ENCODE measurements at places on chromosomes 11 and 22.

DNA sequence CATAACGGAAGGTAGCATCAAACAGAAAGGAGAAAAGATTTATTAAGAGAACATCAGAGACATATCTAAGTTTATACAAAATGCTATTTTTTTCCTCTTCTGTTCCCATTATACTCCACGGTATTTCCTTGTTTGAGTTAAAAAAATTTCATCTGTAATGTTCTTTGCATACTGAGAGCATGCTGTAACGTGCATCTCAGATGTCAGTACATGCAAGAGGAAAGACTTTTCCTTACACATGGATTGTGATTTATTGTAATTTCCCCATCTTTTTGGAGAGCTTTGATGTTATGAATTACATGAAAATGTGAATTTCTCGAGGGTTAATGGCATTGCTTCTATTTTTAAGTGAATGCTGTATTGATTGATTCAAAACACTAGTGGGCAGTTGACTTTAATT is 1164.0 kb downstream of the LRRC4C start:
- no peak for DNase-seq

DNA sequence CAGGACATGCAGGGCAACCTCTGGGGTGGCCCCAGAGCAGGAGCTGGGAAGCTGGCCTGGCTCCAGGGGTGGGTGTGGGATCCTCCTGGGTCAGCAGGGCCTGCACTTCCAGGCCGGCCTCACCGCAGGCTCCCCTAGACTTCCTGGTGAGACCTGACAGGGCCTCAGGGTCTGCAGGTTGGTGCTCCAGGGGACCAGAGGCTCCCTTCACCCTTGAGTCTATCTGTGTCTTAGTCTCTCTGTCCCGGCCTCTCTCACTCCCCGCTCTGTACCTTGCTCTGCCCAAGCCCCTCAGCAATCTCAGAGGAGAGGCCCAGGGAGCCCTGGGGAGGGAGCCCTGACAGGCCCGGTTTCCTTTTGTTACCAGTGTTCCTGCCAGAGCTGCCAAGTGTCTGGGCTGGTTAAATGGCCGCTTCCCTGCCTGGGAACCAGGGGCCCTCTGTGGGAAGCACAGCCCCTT is 13.9 kb downstream of the CD82 start:
- no peak for DNase-seq

DNA sequence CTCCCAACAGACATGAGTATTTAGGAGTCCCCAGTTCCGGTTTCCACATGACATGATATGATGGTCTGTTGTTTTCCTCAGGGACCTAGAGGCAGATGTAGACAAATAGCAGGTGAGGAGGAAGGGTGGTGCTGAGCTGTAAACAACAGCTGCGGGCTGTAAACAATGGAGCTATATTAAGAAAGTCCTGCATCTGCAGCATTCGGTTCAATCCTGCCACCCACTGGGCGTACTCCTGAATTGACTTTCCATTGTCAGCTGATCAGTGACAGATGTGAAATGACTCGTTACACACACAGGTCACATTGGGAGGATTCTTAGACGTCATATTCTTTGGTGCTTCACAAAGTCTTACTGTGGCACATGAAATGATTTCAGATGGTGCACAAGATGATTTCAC is 26.8 kb upstream of the RAG1 start:
- peak; percentile 62 for DNase-seq

GRCh38 chr11:13927481-13927880 is 35.0 kb upstream of the SPON1 start:
- no peak for DNase-seq

- no peak for DNase-seq
Measured at GRCh38 chr11:105923252-105923651, 98.8 kb downstream of the MSANTD4 start.

- DNase-seq: no peak
Measured at GRCh38 chr11:112719736-112720525, 241.3 kb upstream of the NCAM1 start.

DNA sequence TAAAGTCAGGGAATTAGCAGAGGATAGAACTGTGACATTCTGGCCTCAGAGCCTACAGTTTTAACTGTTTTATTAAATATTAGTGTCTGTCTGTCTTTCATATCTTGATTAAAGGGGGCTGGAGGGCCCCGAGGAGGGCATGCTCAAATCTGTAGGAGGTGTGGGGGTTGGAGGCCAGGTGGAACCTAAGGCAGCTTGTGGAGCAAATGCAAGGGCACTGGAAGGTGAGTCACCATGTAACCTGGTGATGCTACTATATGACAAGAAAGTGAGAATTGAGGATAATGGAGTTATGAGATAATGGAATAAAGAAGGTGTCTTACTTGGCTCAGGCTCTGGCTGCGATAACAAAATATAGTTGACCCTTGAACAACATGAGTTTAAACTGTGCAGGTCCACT is 27.3 kb upstream of the TMEM86A start:
- DNase-seq: no peak

DNA sequence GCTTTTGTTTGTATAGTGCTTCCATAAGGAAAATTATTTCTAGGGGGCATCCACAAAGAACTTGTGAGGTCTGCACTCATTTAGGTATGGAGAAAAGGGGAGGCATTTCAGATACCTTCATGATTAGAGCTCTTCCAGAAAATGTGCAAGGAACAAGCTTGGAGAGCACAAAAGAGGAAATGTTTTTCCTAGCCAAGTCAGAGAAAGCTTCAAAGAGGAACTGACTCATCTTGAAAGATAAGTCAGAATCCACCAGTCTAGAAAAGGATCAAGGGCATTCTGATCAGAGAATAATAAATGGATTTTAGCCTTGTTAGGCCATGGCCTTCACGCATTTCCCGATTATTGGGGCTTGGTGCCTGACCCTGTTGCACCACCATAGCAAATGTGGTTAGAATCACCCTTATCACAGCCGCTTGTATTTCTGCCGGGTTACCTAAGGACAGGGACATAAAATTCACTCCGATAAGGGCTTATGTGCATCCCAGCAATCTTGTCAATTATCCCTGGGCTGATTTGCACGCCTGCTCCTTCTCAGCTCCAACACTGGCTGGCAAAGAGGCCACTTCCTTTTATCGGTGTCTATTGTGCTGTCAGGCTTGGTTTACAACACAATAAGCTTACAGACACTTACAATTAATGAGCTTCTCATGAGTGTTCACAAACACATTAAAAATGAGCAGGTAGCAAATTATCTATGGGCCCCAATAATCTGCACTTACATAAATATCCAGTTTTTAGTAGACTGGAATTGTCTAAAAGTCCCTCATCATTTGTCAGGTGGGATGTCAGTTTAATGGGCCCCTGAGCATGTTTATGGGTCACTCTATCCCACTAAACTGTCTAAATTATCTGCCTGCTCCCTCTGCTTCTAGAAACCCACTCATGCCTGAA is 613.5 kb downstream of the SOX6 start:
- DNase-seq: no peak

DNA sequence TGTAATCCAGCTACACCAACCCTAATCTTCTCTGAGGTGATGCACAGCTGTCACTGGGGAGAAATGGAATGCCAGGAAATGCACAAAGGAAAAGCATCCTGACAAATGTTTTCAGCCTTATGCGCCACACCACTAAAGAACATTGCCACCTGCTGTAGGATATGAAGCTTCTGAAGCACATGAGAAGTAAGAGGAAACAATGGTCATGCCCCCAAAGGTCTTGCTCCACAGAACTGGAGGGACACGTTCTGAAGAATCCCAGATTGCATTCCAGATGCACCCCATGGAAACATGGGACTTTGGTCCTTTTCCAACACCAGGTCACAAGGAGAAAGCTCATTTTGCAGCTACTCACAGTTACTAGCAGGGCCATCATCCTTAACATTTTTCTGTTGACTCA is 48.7 kb upstream of the ZBED5 start:
- no peak for DNase-seq

- DNase-seq: no peak
Measured at GRCh38 chr22:28989484-28989883, 72.1 kb downstream of the C22orf31 start.

GRCh38 chr11:130180896-130181294 is 21.3 kb downstream of the ST14 start:
- DNase-seq: no peak

DNA sequence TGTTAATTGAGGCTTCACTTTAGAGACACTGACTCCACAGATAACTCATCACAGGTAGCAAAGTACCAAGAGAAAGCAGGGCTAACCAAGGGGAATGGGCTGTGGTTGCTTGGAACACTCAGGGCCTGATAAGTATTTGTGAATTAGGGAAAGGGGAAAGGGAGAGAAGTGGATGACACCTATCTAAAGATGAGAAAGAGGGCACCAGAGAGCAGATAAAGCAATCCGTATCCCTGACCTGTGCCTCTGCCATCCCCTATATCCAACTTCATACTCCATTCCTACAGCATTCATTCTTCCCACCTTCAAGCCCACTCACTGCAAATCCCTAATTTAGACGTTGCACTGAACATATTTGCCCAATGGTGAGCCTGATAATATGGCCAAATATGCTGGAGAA is 43.0 kb upstream of the API5 start:
- DNase-seq: no peak

GRCh38 chr11:100961633-100962032 is 168.0 kb downstream of the PGR start:
- no peak for DNase-seq

All from activated CD4-positive, alpha-beta T cell treated with anti-CD3 and anti-CD28 coated beads, Interleukin-2, amount 50 U/mL, for 16 hours (primary cell).